H9 (cell line): ENCODE measurements at places on chromosomes 7 and 10. TPM values are rescaled to one million over a fixed set of nuclear protein-coding genes. Genes with fewer than 3 reads are reported as not detected.

INSYN2A gene
- 0.09 and 0.20 TPM in 2 replicates for total RNA-seq

AASS gene
- total RNA-seq = 383 and 398 TPM in 2 replicates

- peaks cover 5% of the 10 kb centered on the region; the same call in 1 of the 2 replicates for H3K4me1 ChIP-seq
- H3K36me3 ChIP-seq = no peaks in the 10 kb centered on the region
- peak overlapping the region; percentile 58 for H3K4me3 ChIP-seq
- no peak overlapping the region for H3K27ac ChIP-seq
- peaks cover 17% of the 10 kb centered on the region; the same call in 1 of the 2 replicates for H3K27me3 ChIP-seq
- DNase-seq = no peak
Observed at GRCh38 chr10:103692952-103693811, 162.2 kb downstream of the SH3PXD2A start.

- H3K4me3 ChIP-seq = no peak overlapping the region
- DNase-seq = no peak
- H3K4me1 ChIP-seq = 0 out of 2 replicates have a peak, but pooled peaks cover 4% of the 10 kb centered on the region
- H3K36me3 ChIP-seq = no peaks in the 10 kb centered on the region
- no peak overlapping the region for H3K27ac ChIP-seq
- no peaks in the 10 kb centered on the region for H3K27me3 ChIP-seq
Observed at GRCh38 chr7:47215049-47215448, 366.9 kb downstream of the TNS3 start.

- H3K4me3 ChIP-seq = no peak overlapping the region
- H3K27ac ChIP-seq = no peak overlapping the region
- no peaks in the 10 kb centered on the region for H3K4me1 ChIP-seq
Observed at GRCh38 chr7:762885-763284, 35.8 kb upstream of the PRKAR1B start.

DNA sequence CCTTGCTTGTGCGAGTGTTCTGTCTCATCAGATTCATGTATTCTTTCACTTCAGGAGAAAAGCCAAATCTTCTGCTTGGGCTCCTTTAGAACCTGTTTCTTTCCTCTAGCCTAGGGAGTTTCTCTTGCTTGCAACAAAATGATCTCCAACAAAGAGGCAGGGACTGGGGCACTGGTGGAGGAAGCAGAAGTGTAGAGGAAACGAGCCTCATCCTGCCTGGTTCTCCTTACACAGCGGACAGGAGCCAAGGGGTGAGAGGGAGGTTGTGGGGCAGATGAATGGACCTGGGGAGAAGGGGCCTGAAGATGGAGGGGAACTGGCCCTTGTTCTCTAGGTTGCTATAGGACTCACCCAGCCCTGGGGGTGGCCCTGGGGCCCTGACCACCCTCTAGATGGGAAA is 141.1 kb downstream of the PKD1L1 start:
- no peak overlapping the region for H3K4me3 ChIP-seq
- H3K36me3 ChIP-seq = no peaks in the 10 kb centered on the region
- no peak overlapping the region for H3K27ac ChIP-seq
- H3K27me3 ChIP-seq = no peaks in the 10 kb centered on the region
- H3K4me1 ChIP-seq = no peaks in the 10 kb centered on the region

EPHA1 gene
- 109 and 119 TPM in 2 replicates for total RNA-seq

- H3K36me3 ChIP-seq = no peaks in the 10 kb centered on the region
- no peak for DNase-seq
Observed at GRCh38 chr10:515674-516073, 173.8 kb downstream of the DIP2C start.

CLCN1 gene
- 0.11 and 0.13 TPM in 2 replicates for total RNA-seq

DNA sequence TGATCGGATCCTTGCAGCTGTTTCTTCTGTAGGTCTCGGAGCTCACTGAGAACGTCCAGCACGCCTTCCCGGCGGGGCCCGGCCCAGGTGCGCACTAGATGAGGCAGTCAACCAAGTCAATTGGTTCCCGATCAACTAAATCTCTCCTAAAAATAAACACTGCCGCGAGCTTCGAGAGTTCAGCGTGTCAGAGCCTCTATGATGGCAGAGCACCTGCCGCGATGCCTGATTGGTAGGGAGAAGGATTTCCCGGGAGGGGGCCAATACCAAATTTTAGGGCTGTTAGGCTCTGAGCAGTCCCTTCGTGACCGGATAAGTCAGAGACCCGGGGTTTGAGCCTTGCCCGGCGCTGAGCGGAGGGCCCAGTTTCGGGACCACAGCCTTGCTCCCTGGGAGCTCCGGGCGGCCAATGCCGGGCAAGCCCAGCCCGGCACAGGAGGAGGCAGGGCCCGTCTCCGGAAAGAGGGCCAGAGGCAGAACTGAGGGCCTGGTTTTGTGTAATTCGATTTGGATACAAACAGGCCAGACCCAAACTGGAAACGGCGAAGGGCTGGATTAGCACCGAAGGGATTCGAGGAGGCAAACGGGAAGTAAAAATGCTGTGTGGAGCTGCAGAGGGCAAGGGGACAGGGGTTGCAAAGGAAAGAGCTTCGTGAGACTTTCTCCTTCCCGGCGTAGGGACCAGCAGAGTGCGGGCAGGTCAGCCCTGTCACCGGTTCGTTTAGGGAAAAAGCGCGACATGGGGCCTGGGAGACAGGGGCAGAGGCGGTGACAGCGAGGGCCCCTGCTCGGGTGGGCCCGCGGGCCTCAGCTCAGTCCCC is 569 bp downstream of the SLC26A5 start:
- H3K27ac ChIP-seq = no peak overlapping the region
- peak overlapping the region; percentile 84 for H3K4me3 ChIP-seq
- peak; percentile 62 for DNase-seq
- no peaks in the 10 kb centered on the region for H3K4me1 ChIP-seq
- H3K36me3 ChIP-seq = no peaks in the 10 kb centered on the region
- peaks cover 3% of the 10 kb centered on the region; the same call in 1 of the 2 replicates for H3K27me3 ChIP-seq

DNA sequence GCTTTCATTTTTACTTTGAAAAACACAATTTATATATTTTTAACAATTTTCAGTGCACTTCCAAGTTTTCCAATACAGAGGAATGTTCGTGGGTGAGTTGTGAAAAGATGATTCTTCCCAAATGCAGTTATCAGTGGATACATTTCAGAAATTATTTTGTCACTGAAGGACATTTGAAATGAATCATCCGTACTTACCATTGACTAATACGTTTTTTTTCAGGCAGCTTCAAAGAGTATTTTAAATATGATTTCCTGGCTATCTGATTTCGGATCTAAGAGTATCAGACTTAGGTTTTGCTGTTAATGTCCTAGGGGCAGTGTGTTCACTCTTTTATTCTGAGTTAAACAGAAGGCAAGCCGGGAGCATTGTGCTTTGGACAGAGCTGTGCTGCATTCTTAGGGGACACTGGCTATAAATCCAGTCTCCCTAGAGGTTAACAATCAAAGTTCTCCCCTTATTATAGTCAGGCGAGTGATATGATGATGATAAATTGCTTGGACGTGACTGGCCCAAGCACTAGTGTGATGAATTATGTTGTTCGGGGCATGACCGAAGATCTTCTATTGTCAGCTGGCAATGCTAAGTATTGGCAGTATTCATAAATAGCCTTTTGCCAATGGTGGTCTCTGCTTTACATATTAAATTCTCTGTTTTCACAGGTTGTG is 4.5 kb downstream of the PTER start:
- no peak for DNase-seq
- H3K27me3 ChIP-seq = no peaks in the 10 kb centered on the region
- H3K4me3 ChIP-seq = no peak overlapping the region
- peaks cover 20% of the 10 kb centered on the region for H3K36me3 ChIP-seq

- H3K36me3 ChIP-seq = peaks cover 27% of the 10 kb centered on the region
- H3K4me1 ChIP-seq = no peaks in the 10 kb centered on the region; the same call in 1 of the 2 replicates
- no peaks in the 10 kb centered on the region for H3K27me3 ChIP-seq
- H3K27ac ChIP-seq = no peak overlapping the region
- DNase-seq = peak; percentile 92
Observed at GRCh38 chr7:73701357-73701995, 18.0 kb downstream of the STX1A start.

GRID2IP gene
- total RNA-seq = 1.7 TPM in 2 replicates

DNA sequence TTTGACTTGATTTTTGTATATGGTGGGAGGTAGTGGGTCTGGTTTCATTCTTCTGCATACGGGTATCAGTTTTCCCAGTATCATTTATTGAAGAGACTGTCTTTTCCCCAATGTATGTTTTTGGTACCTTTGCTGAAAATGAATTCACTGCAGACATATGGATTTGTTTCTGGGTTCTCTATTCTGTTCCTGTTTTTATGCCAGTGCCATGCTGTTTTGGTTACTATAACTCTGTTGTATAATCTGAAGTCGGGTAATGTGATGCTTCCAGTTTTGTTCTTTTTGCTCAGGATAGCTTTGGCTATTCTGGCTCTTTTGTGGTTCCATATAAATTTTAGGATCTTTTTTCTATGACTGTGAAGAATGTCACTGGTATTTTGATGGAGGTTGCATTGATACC is 836 bp downstream of the ECD start:
- H3K4me3 ChIP-seq = peak overlapping the region; percentile 99
- no peak for DNase-seq
- H3K4me1 ChIP-seq = no peaks in the 10 kb centered on the region
- no peaks in the 10 kb centered on the region for H3K27me3 ChIP-seq

DNA sequence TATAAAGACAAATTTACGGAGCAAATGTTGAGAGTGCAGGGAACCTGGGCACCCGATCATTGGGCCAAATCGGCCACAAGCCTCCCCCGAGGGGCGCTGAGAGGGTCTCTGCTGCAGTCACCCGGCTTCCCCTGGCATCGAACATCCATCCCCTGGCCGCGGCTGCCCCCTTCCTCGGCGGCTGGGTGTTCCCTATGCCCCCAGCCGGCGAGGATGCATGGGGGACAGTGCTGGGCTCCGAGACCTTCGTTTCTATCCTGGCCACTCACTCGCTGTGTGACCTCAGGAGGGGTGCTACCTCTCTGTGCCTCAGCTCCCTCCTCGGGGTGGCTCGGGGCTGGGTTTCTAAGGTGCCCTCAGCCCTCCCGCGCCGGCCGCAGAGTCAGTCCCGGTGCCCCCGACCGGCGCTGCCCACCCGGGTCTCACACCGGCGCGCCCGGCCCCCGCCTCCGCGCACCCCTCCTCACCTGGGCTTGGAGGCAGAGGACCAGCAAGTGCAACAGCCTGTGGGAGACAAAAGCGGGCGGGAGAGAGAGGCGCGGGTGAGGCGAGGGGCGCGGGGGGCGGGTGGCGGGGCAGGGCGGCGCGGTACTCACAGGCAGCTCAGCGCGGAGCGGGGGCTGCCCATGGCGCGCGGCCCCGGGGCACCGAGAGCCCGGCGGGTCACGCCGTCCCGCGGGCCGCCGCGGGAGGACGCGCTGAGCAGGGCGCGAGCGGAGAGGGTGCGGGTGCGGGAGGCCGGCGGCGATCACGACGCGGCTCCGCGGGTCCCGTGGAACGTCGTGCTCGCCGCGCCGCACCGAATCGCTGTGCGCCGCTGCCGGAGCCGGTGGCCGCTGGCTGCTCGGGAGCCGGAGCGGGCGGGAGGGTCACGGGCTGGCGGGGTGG is at the start of gene FGF8:
Gene FGF8 (minus strand): TSS at position 842 of the 888 bp plus-strand sequence. CDS start 214 bp downstream, at position 628.
- H3K4me1 ChIP-seq = peaks cover 7% of the 10 kb centered on the region; the same call in 1 of the 2 replicates
- H3K4me3 ChIP-seq = peak within 1 kb of the TSS; percentile 52
- DNase-seq = no peak
- H3K27ac ChIP-seq = no peak within 1 kb of the TSS
- peaks cover 12% of the 10 kb centered on the region for H3K36me3 ChIP-seq

- peaks cover 18% of the 10 kb centered on the region for H3K36me3 ChIP-seq
- no peak overlapping the region for H3K4me3 ChIP-seq
- H3K27ac ChIP-seq = no peak overlapping the region
- H3K27me3 ChIP-seq = no peaks in the 10 kb centered on the region
- DNase-seq = no peak
Observed at GRCh38 chr10:75207857-75208144, 2.8 kb upstream of the VDAC2 start.

YWHAG gene
- 241 and 243 TPM in 2 replicates for total RNA-seq

DNA sequence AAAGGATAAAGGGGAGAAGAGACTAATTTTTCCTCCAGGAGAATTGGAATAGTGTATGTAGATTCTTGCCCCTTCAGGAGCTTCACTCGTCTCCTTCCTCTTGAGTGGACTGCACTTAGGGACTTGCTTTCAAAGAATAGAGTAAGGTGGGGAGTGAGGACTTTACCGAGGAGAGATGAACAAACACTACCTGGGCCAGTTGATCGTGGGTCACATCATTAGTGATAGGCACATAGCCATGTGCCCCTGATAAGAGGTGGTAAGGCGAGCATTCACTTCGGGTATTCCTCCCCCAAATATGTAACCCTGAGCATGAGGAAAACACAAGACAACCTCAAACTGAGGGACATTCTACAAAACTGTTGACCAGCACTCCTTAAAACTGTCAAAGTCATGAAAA is 14.6 kb upstream of the KIFBP start:
- H3K27me3 ChIP-seq = no peaks in the 10 kb centered on the region
- H3K27ac ChIP-seq = no peak overlapping the region
- H3K4me3 ChIP-seq = no peak overlapping the region
- no peaks in the 10 kb centered on the region for H3K4me1 ChIP-seq
- H3K36me3 ChIP-seq = peaks cover 97% of the 10 kb centered on the region

PNLIPRP3 gene
- not detected in 2 replicates for total RNA-seq

ZDHHC6 gene
- total RNA-seq = 31.9 and 35.2 TPM in 2 replicates

GRCh38 chr7:150417863-150418262 is 32.6 kb upstream of the GIMAP8 start:
- H3K27me3 ChIP-seq = no peaks in the 10 kb centered on the region
- no peak overlapping the region for H3K4me3 ChIP-seq
- DNase-seq = no peak
- H3K27ac ChIP-seq = no peak overlapping the region
- H3K36me3 ChIP-seq = peaks cover 3% of the 10 kb centered on the region; the same call in 1 of the 2 replicates
- H3K4me1 ChIP-seq = no peaks in the 10 kb centered on the region; the same call in 1 of the 2 replicates
